NCI-H1694 (cell line): ENCODE measurements at places on chromosomes 5 and 9.

- DNase-seq, result no peak
These were observed 649 bp upstream of the GLE1 start for GRCh38 chr9:128503870-128504269.

DNA sequence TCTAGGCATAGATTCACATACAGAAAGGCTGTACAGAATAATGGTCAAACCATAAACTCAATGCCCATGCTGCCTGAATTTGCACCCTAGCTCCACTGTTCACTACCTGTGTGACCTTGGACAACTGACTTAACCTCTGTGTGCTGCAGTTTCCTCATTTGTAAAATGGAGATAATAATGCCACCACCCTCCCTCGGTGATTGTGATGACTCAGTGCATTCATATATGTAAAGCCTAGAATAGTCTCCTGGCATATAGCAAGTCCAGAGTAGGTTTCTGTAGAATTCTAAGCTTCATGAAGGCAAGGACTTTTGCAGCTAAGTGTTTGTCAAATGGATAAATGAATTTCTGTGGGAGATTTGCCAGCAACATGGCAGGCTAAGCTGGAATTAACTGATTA is 297.8 kb upstream of the NR4A3 start:
- DNase-seq, result no peak

- no peak for DNase-seq
These were observed 600.7 kb upstream of the CDH9 start for GRCh38 chr5:27639005-27639612.

- no peak for DNase-seq
These were observed 77.6 kb upstream of the TMC1 start for GRCh38 chr9:72443855-72444254.

DNA sequence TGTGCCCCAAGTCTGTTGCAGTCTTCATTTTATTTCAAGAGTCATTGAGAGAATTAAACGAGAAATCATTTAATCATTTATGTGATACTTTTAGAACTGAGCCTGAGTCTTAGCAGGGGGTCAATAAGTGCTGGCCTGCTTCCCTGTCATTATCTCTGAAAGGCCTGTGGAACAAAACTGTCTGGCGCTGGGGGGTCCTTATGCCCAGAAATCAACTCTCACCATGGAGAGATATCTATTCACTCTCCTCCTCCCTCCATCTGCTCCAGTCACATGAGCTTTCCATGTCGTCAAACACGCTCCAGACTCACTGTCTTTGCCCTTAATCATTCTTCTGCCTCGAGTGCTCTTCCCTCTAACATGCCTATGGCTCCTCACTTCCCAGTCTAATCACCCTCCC is 136.8 kb downstream of the ESM1 start:
- no peak for DNase-seq

GRCh38 chr9:123561046-123561445 is 205.0 kb downstream of the CRB2 start:
- DNase-seq, result no peak
